Muscle of back (tissue), 13 donors: ENCODE measurements at places on chromosomes 2 and 18.

DNA sequence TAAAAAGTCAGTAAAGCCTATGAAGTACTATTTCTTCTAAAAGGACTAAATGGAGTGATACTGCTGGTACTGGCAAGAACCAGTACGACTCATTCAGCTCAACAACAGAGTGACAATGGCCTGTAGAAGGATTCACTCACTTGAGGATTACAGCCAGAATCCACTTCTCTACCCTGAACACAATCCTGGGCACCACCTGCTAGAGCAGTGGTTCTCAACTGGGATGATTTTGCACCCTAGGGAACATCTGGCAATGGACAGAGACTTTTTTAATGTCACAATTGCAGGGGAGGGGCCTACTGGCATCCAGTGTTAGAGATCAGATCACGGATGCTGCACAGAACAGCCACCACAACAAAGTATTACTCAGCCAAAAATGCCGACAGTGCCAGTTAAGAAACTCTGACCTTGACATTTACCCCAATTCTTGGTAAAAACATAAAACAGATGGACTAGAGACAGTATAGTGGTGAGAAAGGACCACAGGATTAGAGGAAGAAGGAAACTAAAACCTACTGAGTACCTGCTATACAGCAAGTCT lies 5.0 kb downstream of the SPIRE1 start:
- no peak for DNase-seq

DNA sequence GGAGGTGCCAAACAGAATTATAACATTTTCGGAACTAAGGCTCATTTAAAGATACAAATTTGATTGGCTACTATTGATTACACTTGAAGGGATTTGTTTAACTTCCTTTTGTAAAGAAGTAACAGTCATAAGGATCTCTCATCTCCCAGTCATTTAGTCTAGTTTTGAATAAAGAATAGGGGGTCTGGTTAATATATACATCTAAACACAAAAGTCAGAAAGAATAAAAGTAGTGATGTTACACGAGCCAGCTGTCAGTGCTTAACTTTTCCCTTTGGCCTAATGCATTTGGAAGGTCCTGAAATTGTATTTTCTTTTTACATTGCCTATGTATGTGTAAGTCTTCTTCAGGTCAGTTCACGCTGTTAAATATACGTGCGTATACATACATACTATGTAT lies 8.1 kb downstream of the SEPTIN2 start:
- DNase-seq: no peak

GRCh38 chr2:21449881-21450280 lies 326.1 kb downstream of the TDRD15 start:
- DNase-seq: no peak

DNA sequence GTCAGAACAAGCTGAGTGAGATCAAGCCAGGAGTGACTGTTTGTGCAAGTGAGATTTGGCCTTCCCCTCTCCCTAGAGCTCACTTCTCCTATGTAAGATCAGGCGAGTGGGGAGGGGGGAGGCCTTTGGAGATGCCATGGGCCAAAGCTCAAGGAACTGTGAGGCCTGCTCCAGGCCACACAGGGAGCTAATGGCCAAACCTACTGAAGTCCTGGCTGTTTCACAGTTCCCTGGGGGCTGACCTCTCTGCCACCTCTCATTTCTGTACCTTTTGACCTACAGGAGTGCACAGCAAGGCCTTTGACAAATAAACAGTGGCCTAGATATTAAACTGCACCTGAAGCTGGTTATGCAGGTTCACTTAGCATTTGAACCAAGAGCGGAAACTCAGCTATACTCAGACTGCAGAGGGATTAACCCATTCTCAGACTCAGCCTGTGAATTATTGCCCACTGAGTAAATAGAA lies 235.0 kb upstream of the NT5C1B start:
- DNase-seq: no peak
